ENCODE measurements at places on chromosomes 6 and 20. TPM values are rescaled to one million over a fixed set of nuclear protein-coding genes. Genes with fewer than 3 reads are reported as not detected.

Gene NMBR
- total RNA-seq, result not detected

DNA sequence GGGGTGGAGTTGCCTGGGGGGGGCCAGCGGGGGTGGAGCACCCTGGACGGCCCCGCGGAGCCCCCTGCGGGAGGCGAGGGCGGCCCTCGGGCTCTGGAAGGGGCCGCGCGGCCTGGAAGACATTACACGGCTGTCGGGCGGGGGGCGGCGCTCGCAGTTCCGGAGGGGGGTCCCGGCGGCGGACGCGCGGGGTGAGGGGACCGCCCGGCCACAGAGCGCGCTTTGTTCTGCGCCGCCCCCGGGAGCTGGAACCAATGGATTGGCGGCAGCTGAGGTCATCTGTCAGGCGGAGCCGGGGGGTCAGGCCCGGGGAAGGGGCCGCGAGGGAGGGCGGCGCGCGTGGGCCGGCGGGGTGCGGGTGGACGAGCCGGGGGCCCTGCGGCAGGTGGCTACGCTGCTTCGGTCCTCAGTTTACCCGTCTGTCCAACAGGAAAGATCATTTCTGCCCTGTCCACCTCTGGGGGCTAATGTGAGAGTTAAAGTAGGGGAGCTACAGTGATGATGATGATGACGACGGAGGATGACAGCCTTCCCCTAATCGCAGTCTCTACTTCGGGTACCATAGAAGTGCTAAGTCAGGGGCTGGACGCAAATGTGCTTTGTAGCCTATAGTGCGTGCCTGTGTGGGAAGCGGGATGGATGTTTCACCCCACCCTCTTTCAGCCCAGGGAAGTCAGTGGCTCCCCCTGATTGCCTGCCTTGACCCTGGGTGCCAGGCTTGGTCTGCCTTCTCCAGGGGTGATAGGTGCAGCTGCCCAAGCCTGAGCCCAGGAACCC is 10.4 kb downstream of the SRXN1 start:
- no peak for DNase-seq

DNA sequence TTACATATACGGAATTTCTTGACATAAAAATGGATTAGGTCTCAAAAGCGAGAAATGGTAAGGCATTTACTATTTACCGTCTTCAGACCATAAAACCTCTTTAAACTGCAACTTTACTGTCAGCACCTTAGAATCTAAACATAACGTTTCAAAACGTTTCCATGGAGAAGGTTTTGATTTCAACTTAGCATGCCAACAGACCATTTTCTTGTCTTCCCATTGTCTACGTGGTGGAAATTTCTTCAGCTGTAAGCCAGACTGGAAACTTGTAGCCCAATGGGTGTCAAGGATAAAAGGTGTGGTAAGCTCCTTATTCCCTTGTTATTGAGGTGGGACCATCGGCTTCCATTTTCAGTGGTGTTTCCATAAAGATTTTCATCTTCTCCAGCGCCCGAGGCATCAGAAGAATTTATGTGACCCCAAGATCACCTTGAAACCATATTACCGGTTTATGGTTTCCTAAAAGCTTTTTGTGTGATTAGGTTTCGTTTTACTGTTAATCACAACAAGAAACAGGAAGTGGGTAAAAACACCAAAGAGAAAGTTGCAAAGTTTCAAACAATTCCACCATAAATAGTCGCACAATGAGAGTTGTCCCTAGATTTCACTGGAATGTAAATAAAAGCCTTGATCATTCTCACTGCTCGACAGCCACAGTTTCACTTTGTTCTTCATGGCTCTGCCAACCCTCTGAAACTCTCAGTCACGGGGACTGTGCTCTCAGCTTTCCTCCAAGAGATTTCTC is 63.0 kb upstream of the CD2AP start:
- peak; percentile 40 for DNase-seq

Gene TPMT
- 10.1 TPM for total RNA-seq

DNA sequence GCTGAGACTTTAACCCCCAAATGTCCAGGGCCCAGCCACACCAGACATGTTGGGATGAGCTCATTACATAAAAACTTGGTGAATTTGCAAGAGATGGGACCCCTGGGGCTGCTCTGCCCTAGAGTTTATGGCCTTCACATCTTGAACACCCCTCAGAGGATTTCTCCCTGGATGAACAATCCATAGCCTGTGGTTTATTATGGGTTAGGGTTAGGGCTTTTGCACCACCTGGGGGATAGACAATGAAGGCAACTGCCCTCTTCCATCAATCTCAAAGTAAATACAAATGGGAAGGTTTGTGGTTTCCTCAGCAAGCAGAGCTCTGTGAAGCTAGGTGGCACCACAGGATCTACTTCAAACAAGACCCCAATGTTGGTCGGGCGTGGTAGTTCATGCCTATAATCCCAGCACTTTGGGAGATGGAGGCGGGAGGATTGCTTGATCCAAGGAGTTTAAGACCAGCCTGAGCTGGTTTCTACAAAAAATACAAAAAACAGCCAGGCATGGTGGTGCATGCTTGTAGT is 17.4 kb downstream of the SPINT3 start:
- peak; percentile 34 for DNase-seq

Measured in Caco-2 (cell line).